A172 (cell line): ENCODE measurements at places on chromosomes 2 and 18.

GRCh38 chr18:63040788-63041410, 278.7 kb downstream of the BCL2 start:
- no peak for DNase-seq

DNA sequence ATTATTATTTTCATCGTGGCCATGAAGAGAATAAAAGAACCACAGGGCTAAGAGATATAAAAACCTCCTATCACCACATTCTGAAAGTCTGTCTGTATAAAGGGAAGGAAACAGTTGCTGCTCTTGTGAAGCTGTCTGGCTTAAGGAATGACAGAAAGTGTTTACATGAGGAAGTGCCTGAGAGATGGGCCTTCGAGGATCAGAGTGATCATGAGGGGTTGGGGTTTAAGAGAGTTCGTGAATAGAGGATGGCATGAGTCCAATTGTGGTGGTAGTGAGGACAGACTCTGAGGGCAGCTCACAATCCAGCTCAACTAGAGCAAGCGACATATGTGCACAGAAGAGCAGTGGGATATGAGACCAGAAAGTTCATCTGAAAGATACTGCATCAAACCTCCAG, 65.8 kb upstream of the PIEZO2 start:
- no peak for DNase-seq

- DNase-seq = no peak
These were observed 412.1 kb downstream of the TSN start for GRCh38 chr2:122167515-122167914.

DNA sequence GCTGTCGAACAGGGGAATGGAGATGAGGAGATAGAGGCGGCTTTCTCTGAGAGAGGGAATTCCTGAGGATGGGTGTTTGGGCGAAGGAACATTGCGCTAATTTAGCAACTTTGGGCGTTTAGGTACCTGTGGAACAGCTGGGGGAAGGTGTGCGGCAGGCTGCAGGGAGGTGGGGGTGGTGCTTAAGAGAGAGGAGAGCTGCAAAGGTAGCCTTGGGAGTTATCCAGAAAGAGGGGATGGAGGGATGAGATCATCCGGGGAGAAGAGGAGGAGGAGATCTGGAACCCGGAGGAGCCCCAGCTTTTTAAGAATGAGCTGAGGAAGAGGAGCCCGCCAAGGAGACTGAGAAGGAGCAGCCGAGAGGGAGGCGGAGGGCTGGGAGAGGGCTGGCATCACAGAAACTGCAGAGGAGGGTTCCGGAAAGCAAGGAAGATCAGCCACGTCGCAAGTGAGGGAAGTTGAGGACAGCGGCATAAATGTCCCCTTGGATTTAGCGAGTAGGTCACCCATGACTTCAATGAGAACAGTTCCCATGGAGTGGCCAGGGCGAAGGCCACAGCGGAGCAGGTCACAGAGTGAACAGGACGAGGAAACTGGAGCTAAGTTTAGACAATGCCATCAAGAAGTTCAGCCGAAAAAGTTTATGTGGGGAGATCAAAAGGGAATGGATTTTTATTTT, 174.7 kb downstream of the KLHL29 start:
- no peak for DNase-seq

GRCh38 chr2:182208421-182208820, 218.4 kb downstream of the PDE1A start:
- DNase-seq = no peak

DNA sequence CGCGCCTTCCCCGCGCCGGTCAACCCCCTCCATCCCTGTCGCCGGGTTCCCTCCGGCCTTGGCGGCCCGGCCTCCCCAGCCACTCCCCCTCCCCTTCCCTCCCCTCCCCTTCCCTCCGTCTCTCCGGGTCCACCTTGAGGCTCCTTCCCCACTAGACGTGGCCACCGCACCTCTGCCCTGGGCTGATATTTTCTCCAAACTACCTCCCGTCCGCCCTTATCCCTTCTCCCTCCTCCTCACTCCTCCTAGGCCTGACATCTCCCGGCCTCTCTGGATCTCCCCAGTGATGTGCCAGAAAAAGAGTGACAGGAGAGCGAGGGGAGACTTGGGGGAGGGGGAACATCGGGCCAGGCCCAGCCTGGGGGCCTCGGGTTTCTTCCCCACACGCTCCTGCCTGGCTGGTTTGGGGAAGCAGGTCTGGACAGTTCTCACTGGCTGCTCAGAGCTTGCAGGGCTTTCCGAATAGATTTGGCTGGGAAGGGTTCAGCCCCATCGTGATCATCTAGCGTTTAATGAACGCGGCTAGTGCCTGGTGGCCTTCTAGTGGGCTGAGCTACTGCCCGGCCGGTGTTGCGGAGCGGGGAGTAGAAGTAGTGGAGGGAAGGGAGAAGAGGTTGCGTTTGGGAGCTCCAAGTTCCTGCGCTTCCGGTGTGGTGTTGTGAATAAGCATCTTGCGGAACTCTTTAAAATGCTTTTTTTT, 641 bp downstream of the MAPRE3 start:
- DNase-seq = no peak

GRCh38 chr18:13608791-13609532, 117.4 kb downstream of the FAM210A start:
- no peak for DNase-seq
